ENCODE measurements at places on chromosomes 7 and 10.

- DNase-seq: no peak
Observed at GRCh38 chr10:7306147-7306546, 104.7 kb downstream of the SFMBT2 start.

DNA sequence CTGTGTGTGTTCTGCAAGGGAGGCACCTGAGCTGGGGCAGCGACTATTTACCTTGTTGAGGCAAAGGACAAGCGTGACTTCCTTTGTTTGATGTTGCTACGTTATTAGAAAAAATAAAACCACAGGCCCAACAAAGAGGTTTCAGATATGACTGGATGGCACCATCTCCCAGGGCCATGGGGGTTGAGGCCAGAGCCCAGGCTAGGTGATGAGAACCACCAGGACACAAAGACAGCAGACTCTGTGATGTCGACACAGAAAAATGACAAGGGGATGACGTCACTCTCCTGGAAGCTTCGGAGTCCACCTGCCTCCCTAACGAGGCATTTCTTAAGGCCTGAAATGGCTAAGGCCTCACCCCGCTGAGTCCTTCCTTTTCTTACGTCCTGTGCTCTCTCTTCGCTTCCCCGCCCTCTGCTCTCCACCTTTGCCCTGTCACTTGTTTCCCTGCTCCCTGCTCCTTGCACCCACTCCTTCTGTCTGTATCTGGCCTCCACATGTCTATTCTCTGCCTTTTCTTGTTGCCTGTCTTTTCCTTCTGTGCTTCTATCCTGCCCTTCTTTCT is 83.0 kb upstream of the ADRB1 start:
- no peak for DNase-seq

- DNase-seq: no peak
Observed at GRCh38 chr10:63767138-63767801, 246.1 kb downstream of the REEP3 start.

GRCh38 chr7:47584536-47584895 is 2.6 kb upstream of the TNS3 start:
- DNase-seq: no peak

DNA sequence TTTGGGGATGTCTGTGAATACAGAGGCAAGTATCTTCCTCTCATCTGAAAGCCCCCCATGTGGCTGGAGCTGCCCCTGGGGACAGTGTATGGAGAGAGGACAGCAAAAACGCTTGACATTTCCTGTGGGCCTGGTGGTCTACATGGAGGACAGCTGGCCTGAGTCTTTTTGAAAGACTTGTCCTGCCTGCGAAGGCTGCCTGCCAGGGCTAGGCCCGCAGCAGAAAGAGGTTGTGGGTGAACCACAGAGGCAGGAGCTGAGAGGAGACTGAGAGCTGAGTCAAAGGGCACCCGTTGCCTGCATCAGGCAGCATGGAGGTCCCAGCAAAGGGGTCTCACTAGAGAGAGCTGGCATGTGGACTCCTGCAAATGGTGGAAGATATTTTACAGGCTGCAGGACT is 66.4 kb downstream of the KAT6B start:
- no peak for DNase-seq

DNA sequence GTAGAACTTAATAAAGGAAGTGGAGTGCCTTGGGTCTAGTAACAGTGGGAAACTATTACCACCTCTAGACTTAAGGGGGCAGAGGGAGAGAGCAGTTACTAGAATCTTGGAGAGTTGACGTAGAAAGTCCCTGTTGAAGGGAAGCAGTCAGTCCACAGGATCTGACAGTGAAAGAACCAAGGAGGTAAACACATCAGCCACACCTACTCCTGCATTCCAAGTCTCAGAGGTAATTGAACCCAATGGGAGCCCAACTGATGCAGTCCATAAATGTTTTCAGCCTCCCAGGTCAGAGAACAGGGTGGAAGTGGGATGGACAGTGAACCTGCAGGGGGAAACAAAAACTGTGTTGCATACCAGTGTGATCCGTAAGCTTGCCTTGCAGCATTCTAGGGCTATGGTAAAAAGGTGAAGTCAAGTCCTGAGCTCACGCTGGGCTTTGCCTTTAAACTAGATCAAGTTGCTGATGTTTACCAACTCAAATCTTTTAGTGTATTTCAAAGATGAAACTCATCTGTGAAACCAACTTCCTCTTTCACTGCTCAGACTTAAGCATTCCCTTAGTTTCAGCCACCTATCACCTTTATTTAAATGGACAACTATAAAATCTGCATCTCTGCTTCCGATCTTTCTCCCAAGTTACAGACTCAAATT is 57.2 kb downstream of the SLC16A12 start:
- no peak for DNase-seq

DNA sequence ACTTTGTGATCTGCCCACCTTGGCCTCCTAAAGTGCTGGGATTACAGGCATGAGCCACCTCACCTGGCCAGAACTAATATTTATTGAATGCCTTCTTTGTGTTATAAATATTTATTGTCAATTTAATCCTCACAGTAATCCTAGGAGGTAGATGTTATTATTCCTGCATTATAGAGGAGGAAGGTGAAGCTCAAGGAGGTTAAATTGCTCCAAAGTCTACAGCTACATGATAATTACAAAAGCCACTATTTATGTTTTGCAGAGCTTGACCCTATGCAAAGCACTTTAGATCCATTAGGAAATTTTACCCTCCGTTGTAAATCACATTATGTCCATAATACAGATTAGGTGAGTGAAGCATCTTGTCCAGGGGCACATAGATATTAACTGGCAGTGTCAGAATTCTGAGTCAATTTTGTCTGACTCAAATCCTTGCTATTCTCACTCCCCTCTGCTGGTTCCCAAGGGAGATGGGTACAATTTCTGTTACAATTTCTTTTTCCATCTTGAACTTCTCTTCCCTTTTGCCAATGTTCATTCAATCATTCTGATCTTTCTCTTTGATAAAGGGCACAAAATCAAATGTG is 25.7 kb upstream of the CDK14 start:
- no peak for DNase-seq

- no peak for DNase-seq
Observed at GRCh38 chr7:125492521-125492920, 562.9 kb upstream of the POT1 start.

DNA sequence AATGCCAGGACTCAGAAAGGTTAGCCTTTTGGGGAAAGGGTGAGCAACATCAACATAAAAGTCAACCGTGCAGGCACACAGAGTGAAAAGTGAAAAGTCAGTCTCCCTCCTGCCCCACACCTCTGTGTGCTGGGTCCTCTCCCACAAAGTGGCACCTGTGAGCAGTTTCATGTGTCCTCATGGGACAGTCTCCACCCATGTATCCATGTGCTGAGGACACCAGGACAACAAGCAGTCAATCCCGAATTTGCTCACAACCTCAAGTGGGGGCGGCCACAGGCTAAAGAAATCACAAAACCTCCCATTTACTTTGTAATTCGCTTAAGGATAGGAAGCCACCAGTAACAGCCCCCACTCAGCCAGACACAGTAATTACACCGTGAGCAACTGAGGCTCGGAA is 97.4 kb downstream of the ARHGAP22 start:
- no peak for DNase-seq

- DNase-seq: no peak
Observed at GRCh38 chr7:151808400-151809145, 68.3 kb downstream of the PRKAG2 start.

DNA sequence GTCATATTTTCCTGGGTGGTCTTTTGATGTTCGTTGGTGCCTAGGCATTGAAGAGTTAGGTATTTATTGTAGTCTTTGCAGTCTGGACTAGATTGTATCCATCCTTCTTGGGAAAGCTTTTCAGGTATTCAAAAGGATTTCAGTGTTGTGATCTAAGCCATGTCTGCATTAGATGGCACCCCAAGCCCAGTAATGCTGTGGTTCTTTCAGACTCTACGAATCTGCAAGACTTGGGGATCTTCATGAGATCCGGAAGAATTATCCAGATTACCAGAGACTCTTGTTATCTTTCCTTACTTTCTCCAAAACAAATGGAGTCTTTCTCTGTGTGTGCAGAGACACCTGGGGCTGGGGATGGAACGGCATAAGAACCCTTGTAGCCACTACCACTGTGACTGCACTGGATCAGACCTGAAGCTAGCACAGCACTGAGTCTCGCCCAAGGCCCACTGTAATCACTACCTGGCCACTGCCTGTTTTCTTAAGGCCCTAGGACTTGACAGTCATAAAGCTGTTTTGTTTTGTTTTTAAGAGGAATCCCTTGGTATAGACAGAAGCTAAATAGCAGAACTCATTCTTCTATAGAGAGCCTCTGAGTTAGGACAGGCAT is 75.5 kb downstream of the MARCHF5 start:
- DNase-seq: no peak

GRCh38 chr7:143147070-143147469 is 15.2 kb downstream of the PIP start:
- no peak for DNase-seq

DNA sequence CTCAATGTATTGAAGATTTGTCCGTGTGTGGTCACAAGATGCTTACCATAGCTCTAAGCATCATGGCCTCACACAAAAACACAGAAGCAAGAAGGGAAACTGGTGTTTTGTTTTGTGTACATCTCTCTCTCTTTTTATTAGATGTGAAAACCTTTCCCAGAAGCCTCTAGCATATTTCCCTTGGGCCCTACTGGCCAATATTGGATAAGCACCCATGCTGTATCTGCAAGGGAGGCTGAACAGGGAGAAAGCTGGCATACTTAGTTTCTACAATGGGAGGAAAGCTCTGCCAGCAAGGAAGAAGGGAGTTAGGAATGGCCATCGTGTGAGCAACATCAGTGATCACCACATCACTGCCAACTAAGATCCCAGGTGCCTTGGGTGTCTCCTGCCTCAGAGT is 9.6 kb upstream of the NAMPT start:
- DNase-seq: no peak

- no peak for DNase-seq
Observed at GRCh38 chr7:130913639-130914553, 179.9 kb upstream of the KLF14 start.

- peak; percentile 17 for DNase-seq
Observed at GRCh38 chr7:106858618-106859532, 6.2 kb upstream of the PIK3CG start.

DNA sequence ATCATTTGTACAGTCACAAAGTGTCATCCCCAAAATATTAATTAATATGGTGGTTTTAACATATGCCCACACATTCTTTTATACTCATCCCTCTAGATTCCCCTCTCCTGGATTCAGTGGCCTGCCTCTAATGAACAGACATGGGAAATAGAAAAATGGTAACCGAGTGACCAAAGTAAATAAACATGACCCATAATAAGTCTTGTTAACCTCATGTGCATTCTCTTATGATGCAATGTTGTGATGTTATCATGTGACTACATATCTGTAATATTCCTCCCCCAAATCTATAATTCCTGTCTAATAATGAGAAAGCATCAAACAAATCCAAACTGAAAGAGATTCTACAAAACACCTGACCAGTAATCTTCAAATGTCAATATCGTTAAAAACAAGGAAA is 164.5 kb upstream of the PRSS1 start:
- no peak for DNase-seq

GRCh38 chr7:133109816-133110215 is 27.9 kb upstream of the CHCHD3 start:
- DNase-seq: no peak

GRCh38 chr10:101782811-101783735 is at the start of gene NPM3:
NPM3 (minus strand) TSS chr10:101783446; CDS start chr10:101783390, 56 bp downstream.
- peak; percentile 64 for DNase-seq

GRCh38 chr7:31263338-31263737 is 77.2 kb downstream of the NEUROD6 start:
- no peak for DNase-seq

DNA sequence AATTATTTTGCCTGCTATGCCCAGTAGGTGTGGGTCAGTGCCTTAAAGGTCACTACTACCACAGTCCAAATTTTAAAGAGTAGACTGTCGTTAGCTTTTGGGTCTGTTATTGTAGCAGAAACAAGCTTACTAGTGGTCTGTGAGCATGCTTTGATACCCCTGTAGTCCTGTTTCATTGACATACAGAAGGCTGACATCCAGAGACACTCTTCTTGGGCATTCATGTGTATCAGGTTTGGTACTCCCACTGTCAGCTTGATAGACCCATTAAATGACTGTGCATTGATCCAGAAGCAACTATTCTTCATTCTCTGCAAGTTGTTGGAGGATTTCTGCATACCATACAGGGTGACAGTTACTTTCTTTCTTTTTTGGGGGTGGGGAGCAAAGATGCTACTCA is 884.4 kb upstream of the CELF2 start:
- DNase-seq: no peak
